Uterine smooth muscle cell (primary cell): ENCODE measurements at places on chromosomes 13 and 19. TPM values are rescaled to one million over a fixed set of nuclear protein-coding genes. Genes with fewer than 3 reads are reported as not detected.

Gene SMIM7
- total RNA-seq: 77.8 and 78.2 TPM in 2 replicates

Gene CLIP3
- total RNA-seq: 5.4 and 12.6 TPM in 2 replicates

Gene FBN3
- not detected in 2 replicates for total RNA-seq

Gene BRSK1
- total RNA-seq: 7.0 and 9.2 TPM in 2 replicates

Gene PBX4
- total RNA-seq: 1.9 and 2.8 TPM in 2 replicates
